ENCODE measurements at places on chromosomes 2 and 18. TPM values are rescaled to one million over a fixed set of nuclear protein-coding genes. Genes with fewer than 3 reads are reported as not detected.

The NPPC gene
- 0.31 TPM for total RNA-seq

The SLC4A3 gene
- 3.0 TPM for total RNA-seq

The POMC gene
- not detected for total RNA-seq

The C1GALT1C1L gene
- 2.0 TPM for total RNA-seq

The ALPI gene
- total RNA-seq = not detected

The LIMS4 gene
- total RNA-seq = 0.57 TPM

The CCDC102B gene
- 0.49 TPM for total RNA-seq
